GM10248 (cell line): ENCODE measurements at places on chromosomes 11 and 22.

- DNase-seq, result no peak
These were observed 360.9 kb upstream of the NARS2 start for GRCh38 chr11:78935398-78936068.

DNA sequence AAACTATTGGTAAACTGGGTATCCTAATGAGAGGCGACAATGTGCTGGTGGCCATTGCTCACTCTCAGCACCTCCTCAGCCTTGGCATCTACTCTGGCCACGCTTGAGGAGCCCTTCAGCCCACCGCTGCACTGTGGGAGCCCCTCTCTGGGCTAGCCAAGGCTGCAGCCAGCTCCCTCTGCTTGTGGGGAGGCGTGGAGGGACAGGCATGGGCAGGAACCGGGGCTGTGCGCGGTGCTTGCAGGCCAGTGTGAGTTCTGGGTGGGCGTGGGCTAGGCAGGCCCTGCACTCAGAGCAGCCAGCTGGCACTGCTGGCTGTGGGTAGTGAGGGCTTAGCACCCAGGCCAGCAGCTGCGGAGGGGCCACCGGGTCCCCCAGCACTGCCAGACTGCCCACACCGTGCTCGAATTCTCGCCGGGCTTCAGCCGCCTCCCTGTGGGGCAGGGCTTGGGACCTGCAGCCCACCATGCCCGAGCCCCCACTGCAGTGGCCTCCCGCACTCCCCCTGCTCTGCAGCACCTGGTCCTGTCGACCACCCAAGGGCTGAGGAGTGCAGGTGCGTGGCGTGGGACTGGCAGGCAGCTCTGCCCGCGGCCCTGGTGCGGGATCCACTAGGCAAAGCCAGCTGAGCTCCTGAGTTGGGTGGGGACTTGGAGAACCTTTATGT lies 575.9 kb upstream of the ANO3 start:
- DNase-seq, result no peak

DNA sequence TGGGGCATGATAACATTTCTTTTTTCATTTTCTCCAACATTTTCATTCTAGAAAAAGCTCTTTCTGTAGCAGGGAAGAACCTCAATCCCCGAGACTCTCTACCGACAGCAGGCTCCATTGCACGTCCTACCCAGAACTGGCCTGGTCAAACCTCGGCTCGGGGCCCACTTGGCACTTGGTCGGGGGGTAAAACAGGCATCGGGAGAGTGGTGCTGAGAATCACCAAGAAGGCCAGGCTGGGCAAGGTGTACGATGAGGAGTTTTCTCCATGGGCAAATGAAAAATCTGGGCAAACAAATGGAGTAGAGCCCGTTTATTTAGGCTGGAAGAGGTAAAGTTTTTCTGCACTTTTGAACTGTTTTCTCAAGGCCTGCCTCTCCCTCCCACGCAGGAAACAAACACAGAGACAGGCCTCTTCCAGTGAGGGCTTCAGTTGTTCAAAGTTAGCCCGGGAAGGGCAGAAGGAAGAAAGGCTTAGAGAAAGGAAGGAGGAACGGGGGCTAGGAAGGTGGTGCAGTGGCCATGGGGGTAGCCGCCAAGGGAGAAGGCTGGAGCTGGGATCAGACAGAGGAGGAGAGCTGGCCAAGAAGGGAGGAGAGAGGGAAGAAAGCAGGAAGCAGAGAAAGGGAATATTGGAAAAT lies 87.6 kb downstream of the ETS1 start:
- no peak for DNase-seq

DNA sequence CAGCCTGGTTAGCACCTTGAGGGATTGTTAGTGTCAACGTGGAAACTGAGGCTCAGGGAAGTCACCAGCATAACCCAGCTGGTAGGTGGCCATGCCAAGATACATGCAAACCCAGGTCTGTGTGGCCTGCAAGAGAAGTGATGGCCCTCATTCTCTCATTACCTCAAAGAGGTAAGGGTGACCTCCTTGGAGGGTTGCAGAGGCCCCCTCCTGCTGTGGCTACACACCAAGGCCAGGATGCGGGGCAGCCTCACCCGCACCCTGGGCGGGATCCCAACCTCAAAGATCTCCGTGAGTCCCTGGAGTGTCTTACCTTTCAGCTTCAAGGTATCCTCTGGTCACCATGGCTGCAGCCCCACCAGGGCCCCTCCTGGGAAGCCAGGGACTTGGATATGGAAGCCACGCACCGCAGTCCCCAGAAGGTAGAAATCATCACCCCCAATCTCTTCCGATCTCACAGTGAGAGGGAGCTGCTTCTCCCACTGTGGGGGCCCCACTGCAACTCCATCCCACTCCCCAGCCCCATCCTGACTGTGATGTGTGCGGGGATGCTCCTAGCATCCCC lies 95.4 kb downstream of the MORC2 start:
- DNase-seq, result no peak

GRCh38 chr22:32999039-32999815 lies 59.0 kb downstream of the SYN3 start:
- no peak for DNase-seq

DNA sequence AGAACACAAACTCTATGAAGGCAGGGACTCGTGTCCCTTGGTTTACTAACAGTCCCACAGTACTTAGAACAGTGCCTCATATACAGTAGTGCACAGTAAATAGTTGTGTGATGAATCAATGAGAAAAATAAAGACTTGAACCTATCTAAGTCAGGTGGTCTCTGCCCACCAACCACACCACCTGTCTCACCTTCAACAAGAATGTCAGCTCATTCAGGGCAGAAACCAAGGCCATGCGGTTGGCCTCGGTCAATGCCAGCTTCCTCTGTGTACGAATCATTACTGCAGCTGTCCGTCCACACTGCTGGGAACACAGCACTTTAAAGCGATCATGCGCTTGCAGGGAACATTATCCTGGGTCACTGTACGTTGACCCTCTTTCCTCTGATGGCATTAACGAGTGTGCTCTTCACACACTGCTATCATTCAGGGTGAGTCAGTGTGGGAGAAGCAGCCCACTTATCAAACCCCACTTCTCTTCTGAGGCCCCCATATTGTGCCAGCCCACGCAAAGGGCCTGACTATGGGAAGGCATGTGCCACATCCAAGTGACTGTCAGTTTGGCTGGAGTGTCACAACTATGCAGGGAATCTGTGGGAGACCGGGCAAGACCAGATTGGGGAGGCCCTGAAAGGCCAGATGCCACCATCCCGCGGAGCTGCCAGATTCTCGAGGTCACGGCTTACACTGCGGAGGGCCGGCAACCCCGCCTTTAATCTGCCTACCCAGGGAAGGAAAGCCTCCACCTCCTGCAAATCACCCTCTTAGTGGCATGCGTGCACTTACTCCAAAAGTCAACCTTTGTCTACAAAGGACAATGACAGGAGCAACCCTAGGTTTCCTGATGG lies 36.1 kb downstream of the LARGE1 start:
- DNase-seq, result no peak

DNA sequence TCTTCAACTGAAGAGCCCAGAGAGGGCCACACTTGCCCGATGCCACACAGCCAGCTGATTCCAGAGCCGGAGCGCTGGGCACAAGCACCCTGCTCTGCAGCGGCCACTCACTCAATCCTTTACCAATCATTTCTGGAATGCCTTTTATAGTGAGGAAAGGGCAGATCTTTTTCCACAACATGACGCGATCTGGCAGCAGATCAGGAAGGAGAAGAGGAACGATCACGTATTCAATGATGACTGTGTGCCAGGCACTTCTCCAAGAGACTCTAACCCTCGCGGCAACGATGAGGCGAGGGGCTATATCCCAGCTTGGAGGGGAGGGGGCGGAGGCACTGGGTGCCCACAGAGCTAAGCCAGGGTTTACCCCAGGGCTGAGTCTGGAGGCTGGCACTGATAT lies 56.3 kb upstream of the TCF20 start:
- no peak for DNase-seq

DNA sequence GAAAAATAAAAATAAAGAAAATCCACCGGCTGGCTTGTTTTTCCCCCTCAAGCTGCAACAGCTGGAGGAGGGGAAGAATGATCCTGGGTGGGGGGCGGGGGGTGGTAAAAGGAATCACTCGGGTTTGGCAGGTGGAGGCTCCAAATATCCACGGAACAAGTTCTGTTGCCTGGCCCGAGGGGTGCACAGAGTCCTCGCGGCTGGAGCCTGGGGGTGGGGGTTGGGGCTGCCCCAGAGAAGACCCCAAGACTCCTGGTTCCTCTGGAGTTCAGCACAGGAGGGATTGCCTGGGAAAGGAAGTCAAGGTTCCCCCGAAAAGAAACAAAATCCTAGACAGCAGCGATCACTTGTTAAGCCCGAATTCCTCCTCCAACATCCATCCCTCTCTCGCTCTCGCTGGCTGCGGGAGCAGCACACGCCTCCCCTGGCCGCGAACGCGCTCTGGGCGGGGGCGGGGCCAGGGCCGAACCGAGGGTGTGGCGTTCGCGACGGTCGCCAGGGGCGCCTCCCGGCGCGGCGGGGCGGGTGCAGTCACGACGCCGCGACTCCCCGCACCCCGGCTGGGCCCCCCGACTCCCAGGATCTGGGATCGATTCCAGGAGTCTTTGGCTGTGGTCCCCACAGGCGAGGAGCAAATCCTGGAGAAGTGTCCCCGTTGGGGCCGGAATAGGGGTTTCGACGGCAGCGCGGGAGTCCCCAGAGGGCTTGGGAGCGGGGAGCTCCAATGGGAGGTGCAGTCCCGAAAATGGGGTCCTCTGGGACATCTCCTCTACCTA lies at the start of gene KCNA4:
TSS of gene KCNA4 (minus strand) at position 443 of the 776 bp plus-strand sequence. CDS start 4,352 bp downstream, outside the sequence.
- DNase-seq, result no peak

DNA sequence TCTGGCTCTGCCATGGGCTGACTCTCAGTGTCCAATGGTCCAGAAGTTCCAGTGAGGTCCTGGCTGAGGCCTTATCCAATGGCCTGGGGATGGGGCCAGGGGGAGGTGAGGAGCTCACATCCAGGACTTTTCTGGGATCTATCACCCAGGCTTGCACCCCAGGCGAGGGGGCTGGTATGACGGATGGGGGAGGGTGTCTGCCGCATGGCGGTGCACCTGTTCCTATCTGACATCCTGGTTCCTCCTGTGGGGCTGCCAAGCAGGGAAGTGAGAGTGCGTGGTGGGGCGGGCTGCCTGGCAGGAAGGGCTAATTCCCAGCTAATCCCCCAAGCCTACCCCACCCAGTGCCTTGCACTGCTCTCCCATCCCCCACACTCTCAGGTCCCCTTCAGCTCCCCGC lies 102.1 kb downstream of the NECTIN1 start:
- DNase-seq, result no peak

- no peak for DNase-seq
These were observed 8.2 kb upstream of the HBE1 start for GRCh38 chr11:5277807-5278382.

DNA sequence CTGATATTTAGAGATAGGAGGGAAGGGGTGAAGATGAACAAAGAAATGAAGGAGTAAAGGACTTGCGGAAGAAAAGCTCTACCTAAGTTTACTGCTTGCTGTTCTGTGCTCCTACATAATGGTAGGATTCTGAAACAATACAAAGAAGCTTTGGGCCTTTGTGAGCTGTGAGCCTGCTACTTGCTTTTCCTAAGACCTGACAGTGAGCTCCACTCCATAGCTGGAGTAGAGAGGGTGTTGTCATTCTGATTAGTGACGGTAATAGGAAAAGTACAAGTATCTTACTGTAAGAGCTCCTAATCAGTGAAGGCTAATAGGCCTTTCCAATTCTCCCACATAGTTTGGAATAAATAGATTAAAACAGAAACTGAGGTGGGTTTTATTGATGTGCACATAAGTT lies 75.9 kb downstream of the PARVA start:
- no peak for DNase-seq

DNA sequence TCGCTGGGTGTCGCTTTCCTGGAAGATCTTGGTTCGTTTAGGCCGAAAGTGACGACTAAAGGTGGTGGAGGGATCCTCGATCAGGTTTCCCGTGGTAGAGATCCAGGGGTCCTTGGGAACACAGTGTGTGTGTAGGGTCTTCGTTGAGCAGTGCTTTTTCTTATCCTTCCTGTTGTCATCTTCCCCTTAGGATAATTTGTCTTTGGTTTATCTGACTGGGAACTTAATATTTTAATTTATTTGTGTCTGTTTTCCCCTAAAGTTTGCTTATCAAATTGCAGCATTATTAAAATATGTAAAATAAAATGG lies 403 bp downstream of the RBM7 start:
- no peak for DNase-seq

DNA sequence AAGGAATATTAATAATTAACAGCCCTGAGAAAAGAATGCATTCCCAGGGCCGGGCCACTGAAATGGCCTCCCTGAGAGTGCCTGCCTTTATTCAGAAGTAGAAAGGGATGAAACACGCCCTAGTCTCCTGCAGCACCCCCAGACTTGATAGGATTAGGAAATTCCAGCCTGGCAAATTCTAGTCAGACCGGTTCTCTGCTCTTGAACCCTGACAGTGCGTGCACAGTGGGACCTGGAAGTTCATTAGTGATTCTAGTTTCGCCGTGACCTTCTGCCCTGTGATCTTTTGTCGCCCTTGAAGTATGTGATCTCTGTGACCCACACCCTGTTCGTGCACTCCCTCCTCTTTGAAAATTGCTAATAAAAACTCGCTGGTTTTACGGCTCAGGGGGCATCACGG lies 2.1 kb upstream of the GSTP1 start:
- no peak for DNase-seq

DNA sequence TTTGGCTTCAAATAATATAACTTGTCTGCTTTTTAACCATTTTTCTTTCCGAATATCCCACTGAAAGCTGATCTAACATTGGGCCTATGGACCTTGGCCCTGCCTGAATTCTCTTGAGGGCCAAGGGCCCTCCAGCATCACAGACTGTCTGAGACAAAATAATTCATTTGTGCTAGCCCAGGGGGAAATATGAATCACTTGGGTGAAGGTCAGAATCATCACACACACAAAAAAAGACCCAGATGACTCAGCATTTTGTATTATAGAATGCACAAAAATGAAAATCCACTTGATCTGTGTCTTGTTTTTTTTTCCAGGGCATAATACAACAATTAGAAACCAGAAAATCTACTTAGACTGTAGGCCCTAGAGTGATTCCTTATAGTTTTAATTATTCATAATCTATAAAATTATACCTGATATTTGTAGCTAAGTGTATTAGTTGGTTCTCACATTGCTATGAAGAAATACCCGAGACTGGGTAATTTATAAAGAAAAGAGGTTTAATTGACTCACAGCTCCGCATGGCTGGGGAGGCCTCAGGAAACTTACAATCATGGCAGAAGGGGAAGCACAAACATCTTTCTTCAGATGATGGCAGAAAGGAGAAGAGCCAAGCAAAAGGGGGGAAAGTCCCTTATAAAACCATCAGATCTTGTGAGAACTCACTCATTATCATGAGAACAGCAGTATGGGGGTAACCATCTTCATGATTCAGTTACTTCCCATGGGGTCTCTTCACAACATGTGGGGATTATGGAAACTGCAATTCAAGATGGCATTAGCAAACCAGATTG lies 15.6 kb upstream of the RDX start:
- no peak for DNase-seq
